ENCODE measurements at places on chromosomes 12 and 14.

DNA sequence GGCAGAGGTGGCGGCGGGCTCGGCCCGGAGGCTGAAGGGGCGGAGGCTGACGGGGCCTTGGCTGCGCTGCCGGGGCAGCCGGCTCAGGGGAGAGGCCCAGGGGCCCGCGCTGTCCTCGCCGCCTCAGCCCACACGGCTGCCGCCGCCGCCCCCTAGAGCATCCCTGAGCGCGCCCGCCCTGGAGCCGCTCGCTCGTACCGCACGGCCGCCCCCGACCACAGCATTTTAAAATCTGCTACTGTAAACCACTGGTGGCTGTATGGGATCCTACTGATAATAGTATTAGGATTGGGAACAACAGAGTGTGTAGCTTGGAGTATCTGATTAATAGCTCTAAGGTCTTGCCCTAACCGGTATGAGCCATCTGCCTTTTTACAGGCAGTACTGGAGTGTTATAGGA, 22.2 kb upstream of the EDDM3A start:
- no peak for DNase-seq

DNA sequence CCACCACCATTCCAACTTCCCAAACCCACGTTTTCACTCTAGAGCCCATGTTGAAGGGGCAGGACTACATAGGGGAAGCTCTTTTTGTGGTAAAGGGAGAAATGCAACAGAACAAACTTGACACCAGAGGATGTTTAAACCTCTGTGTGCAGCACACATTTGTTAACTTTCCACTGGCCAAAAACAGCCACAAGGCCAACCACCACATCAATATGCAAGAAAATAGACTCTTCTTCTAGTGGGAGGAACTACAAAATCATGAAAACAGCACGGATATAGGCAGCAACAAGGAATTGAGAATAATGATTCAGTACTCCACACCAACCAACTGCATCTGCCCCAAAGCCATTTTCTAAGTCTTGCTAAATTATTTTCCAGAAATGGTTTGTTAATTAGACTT, 66.3 kb upstream of the CEP83 start:
- DNase-seq: no peak

GRCh38 chr12:113762155-113762881, 203.8 kb downstream of the RBM19 start:
- DNase-seq: no peak

GRCh38 chr12:71239731-71240130, 81.9 kb upstream of the TSPAN8 start:
- DNase-seq: no peak

GRCh38 chr12:65229441-65229840, 49.0 kb upstream of the MSRB3 start:
- no peak for DNase-seq

GRCh38 chr14:23372509-23372908, at the start of gene IL25:
IL25 (plus strand) TSS chr14:23372809.
- DNase-seq: no peak

DNA sequence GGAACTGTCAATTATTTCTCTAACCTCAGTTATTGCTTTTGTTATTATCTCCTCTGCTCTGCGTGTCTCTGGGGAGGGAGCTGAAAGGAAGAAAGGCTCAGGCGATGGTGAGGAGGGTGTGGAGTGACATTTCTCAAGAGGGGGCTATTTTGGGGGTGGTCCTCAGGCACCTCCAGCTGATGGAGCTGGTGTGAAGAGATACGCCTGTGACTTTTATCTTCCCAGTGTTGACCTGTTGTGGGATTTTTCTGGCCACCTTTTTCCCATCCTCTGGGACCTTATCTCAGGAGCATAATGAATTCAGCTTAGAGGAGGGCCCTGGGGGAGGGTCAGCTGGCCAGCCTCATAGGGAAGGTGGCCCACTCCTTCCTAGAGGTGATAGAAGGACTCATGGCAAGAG, 26.4 kb downstream of the KCNA5 start:
- DNase-seq: no peak

DNA sequence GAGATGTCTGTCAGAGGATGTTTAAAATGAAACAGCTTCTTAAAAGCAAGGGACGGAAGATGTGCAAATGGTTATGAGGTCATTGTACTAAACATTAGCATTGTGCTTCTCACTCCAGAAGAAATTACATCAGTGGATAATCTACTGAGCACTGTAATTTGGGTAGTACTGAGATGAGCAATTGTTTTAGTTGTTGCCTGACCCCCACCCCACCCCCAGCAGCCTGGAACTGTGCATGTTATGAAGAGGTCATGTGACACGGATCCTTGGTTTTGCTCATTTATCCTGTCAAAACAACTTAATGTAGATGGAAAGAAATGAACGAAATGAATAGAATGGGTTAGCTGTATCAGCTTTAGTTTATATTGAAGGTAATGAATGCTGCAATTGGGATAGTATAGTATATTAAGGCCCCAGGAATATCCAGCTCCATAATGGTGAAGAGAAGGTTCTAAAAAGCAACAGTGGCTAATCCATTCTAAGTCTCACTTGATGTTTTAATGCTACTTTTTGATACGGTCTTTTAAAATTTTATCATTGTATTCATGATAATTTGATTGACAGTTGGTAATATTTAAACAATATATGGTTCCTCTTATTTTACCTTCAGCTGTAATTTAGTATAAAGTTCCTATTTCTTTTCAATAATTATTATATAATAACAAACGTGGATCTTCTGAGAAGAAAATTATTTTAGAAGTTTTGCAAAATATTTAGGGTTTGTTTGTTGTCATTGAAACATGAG, 58.5 kb downstream of the WNK1 start:
- DNase-seq: no peak

DNA sequence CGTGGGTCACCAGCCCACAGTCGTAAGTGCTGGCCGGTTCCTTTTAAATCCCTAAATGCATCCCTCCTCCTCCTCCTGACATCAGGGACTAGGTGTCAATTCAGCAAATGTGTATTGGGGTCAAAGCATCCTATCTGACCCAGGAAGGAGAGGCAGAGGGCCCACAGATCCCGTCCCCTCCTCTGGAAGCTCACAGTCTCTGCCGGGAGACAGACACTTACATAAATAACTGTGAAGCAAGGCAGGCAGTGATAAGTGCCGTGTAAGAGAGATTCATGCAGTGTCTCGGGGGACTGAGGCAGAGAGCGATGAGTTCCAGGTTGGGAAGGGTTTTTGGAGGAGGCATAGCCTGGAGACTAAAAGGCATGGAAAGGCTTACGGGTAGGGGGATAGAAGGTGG, 44.1 kb downstream of the HRK start:
- no peak for DNase-seq

DNA sequence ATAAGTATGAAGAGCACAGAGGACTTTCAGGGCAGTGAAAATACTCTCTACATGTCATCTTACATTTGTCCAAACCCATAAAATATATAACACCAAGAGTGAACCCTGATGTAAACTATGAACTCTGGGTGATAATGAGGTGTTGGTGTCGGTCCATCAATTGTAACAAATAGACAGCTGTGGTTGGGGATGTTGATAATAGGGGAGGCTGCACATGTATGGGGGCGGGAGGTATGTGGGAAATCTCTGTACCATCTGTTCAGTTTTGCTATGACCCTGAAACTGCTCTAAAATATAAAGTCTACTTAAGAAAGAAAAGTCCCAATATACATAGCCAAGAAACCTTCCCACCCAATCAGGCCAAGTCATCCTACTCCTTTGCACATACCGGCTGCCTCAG, 88.5 kb downstream of the GPR135 start:
- DNase-seq: no peak

GRCh38 chr12:124687174-124687902, 119.9 kb upstream of the NCOR2 start:
- DNase-seq: no peak

DNA sequence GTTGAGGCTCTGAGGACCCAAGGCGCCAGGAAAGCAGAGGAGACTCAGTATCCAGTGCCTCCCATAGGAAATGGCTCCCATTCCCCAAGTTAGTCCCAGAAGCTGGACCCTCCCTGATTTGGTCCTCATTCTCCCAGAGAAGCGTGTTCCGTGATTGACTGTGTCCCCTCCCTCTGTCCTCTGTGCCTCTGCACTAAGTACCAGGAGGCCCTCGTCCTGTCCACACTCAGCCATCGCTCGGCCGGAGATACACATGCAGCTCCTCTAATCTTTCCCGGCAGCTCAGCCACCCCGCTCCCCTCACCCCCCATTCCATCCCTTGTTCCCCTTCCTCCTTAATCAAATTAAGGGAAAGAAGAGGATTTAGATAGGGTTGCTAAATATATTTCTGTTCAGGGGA, 28.3 kb upstream of the ATP2A2 start:
- DNase-seq: no peak

GRCh38 chr12:81330480-81330879, 252.6 kb downstream of the ACSS3 start:
- DNase-seq: no peak

- DNase-seq: no peak
Observed at GRCh38 chr14:36295642-36296627, 24.5 kb downstream of the MBIP start.

Data from NCI-H526 (cell line).